ENCODE measurements at places on chromosomes 7 and 10.

- DNase-seq: peak; percentile 68
These were observed 86.3 kb downstream of the RNF216 start for GRCh38 chr7:5694912-5695726.

DNA sequence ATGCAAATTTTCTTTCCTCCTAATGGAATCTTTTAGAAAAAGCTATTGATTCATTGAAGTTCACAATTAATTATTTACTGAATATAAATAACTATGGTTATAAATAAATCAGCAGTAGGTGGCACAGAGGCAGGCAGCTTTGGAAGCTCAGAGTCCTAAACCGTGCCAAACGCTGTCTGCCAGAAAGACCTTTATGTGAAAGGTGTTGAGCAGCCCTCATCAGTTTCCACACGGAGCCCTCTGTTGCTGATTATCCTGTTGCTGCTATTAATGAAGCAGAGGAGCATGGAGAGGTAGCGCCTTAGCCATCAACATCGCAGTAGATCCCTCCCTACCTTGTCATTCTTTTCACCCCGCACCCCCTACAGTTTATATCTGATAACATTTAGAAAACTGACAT, 51.0 kb downstream of the RTKN2 start:
- DNase-seq: no peak

DNA sequence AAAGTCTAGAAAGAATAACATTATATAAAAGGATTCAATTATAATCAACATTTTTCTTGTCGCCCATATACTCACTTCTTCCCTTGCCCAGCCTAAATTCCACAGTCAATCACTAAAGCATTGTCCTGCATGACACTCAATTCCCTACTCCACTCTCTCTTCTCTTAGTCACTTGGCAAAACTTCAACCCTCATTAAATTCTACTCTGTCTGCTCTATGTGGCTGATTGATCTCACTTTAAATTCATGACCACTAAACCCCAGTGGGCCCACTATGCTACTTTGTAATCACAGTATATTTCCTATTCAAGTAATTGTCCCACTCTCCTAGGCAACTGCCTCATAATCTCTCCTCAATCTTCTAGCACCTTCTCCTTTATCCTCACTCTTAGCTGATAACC, 54.1 kb downstream of the MTERF1 start:
- no peak for DNase-seq

DNA sequence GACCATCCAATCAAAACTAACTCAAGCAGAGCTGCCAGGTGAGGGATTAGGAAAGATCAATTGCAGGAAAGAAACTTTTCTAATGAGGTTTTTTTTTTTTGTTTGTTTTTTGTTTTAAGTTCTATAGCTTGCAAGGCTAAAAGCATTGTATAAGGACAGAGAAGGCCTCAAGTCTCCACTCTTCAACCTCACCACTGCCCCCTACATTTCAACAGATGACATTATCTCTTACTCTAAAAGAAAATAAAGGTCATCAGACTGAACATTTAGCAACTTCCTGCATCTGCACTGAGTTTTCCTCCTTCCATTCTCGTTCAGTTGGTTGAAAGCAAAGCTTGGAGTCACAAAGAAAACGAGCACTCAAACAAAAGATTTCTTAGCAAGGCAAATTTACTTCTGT, 45.2 kb upstream of the EXOC4 start:
- no peak for DNase-seq

DNA sequence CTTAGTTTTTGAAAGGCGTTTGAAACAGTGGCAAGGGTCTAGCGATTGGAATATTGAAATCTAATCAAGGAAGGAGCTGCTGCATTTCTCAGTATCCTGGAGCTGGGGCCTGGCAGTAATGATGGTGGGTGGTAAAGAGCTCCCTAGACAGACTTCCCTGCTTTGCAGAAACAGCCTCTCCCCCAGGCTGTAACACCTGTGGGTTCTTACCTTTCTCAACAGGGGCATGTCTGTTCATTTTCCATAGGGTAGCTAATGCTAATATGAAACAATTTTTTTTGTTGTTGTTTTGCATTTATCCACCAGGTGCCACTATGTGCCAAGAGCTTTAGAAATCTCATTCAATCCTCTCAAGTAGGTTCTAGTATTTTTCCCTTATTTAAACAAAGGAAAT, 345.5 kb downstream of the REEP3 start:
- DNase-seq: no peak

DNA sequence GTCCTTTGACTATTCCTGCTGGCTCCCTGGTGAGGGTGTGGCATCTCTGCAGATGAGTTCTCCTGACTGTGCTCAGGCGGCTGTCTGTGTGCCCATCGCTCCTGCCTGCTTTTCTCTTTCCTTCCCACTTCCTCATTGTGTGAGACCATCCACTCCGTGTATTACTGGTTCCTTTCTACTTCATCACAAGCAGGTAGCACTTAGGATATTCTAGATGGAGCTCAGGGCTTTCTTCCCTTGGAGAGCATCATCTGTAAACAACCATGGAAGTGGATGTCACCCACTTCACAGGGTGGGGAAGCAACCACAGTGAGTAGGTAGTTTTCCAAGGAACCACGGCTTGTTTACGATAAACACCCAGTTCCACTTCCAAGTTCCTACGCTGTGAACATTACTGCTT, 15.7 kb downstream of the DNAJB6 start:
- DNase-seq: no peak

DNA sequence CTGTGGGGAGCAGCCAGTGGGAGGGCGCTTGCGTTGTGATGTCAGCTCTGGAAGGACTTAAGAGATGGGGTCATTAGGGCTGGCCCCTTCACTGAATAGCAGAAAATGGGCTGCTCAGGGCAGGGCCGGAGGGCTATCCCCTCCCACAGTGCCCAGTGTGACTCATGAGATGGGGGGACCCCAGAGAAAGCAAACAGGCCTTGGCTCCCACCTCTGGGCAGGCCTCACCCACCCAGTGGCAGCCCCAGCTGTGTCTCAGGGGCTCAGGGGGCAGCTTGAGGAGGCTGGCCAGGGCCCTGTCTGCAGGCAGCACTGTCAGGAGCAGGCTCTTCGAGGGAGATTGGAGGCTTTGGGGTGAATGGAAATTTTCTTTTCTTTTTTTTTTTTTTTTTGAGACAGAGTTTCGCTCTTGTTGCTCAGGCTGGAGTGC, 168.3 kb downstream of the SLIT1 start:
- DNase-seq: no peak

GRCh38 chr10:57844387-57844998, 423.2 kb downstream of the IPMK start:
- no peak for DNase-seq

All from activated CD8-positive, alpha-beta memory T cell treated with anti-CD3 and anti-CD28 coated beads for 4 hours (primary cell).